ENCODE measurements at places on chromosomes 12 and 14. TPM values are rescaled to one million over a fixed set of nuclear protein-coding genes. Genes with fewer than 3 reads are reported as not detected.

The SCN8A gene
- 0.41 TPM for total RNA-seq

The BBOF1 gene
- 1.1 TPM for total RNA-seq

The ARG2 gene
- 2.3 TPM for total RNA-seq

The TSPAN19 gene
- total RNA-seq: not detected

The TAS2R13 gene
- total RNA-seq: 2.8 TPM

The CELA1 gene
- total RNA-seq: not detected

The FERMT2 gene
- total RNA-seq: 1.6 TPM

The MFAP5 gene
- not detected for total RNA-seq

The CMKLR1 gene
- not detected for total RNA-seq

The TNS2 gene
- total RNA-seq: 1.7 TPM

The CLEC4D gene
- not detected for total RNA-seq

The SMCO2 gene
- 1.4 TPM for total RNA-seq

The ASCL4 gene
- not detected for total RNA-seq

The NPFF gene
- not detected for total RNA-seq

The SLC22A17 gene
- total RNA-seq: 3.8 TPM
